ENCODE measurements at places on chromosomes 6 and 20.
A peak's percentile ranks its signal among the peaks of the same experiment; 100 is the strongest.

GRCh38 chr6:116018976-116019375 is 41.7 kb downstream of the FRK start:
- DNase-seq: no peak

DNA sequence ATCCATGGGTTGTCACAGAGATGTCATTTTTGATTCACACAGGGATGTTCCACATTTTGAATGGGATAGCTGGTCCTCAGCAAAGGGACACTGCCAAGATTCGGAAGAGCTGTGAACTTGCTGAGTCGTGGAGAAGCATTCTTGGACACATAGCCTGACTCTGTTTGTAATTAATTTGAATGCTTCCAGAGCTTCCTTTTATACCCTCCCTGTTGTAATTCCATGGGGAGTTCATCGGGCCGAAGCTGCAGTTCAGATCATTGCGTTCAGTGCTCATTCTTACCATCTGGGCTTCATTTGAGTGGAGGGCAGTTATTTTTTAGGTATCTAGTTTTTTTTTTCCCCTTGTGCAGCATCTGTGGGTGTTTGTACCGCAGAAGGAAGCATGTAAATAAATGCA is 126.5 kb downstream of the SLC24A3 start:
- DNase-seq: no peak

DNA sequence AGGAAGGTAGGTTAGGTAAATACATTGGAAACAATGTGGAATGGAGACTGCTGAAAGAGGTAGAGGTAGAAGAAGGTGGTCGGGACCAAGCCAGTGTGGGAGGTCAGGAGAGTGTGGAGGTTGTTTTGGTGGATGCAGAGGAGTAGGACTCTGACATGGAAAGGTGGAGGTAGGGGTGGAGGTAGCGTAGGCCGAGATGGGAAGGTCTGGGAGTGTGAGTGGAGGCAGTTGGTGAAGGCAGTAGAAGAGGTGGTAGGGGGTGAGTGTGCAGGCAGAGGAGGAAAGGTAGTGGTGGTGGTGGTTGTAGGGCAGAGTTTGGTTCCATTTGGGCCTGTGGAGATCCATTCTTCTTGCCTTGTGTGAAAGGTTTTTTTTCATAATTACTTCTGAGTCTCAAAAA is 599.6 kb upstream of the FLRT3 start:
- DNase-seq: no peak

GRCh38 chr6:89009624-89010059 is 46.2 kb upstream of the RNGTT start:
- no peak for DNase-seq

DNA sequence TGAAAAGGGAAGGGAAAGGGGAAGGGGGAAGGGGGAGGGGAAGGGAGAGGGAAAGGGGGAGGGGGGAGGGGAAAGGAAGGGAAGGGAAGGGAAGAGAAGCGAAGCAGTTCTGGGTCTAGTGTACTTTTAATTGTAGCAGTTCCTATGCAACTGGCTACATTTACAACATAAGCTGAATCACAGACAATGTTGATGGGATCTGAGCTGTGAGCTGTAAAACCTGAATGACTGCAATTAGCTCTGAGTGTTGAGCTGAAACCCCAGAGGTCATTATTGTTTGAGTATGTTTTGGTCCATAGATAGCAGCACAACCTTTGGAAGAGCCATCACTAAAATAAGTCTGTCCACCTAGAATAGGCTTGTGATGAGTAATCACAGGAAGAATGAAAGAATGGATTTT is 7.2 kb upstream of the ABHD12 start:
- peak; percentile 47 for DNase-seq

DNA sequence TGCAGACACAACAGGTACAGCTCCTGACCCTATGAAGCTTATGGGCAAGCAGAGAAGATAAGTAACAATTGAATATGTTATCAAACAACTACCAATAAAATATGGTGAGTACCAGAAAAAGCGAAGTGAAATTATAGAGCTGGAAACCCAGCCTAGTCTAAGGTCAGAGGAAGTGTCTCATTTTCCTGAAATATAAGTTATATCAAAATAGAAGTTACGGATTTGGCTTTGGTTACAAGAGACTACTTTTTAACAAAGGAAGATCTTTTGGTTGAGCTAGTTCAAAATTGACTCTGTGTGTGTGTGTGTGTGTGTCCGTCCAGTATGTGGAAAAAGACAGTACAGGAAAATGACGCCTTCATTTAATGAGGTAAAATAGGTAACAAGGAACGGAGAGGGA is 8.9 kb downstream of the STX11 start:
- no peak for DNase-seq

DNA sequence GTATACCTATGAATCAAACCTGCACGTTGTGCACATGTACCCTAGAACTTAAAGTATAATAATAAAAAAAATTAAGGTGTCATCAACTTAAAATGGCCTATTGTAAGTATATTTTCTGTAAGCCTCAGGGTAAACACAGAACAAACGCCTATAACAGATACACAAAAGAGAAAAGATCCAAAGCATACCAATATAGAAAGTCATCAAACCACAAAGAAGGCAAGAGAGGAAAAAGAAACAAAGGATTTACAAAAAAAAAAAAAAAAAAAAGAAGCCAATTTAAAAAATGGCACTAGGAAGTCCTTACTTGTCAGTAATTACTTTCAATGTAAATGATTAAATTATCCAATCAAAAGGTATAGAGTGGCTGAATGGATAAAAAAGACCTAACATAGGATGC is 24.6 kb upstream of the ASF1A start:
- peak; percentile 60 for DNase-seq

GRCh38 chr6:166584853-166585429 is 1.5 kb downstream of the RAMACL start:
- DNase-seq: peak; percentile 74

DNA sequence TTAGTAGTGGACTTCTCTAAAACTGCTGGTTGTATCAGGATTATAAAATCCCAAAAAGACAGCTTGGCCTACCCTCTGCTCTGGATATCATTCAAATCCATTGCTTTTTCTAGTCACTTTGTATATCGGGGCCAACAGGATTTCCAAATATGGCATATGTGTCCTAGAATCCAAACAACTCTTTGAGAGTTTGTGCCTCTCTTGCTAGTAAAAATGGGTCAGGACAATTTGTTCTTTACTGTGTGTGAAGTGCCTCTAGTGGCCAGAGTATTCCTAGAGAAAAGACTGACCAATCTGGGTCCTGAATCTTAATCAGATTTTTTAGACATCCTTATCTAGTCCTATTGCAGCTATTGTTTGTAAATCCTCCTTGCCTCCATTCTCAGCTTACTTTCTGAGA is 33.5 kb upstream of the MANEA start:
- no peak for DNase-seq

Data from EH (cell line).